Bone marrow (tissue), 2 donors: ENCODE measurements at places on chromosomes 11 and 22.
A peak's percentile ranks its signal among the peaks of the same experiment; 100 is the strongest.

GRCh38 chr22:20494978-20495860 is at the start of gene KLHL22:
TSS of gene KLHL22 (minus strand) at chr22:20495795. CDS start at chr22:20489211, 6,584 bp downstream.
- DNase-seq: peak; percentile 52

DNA sequence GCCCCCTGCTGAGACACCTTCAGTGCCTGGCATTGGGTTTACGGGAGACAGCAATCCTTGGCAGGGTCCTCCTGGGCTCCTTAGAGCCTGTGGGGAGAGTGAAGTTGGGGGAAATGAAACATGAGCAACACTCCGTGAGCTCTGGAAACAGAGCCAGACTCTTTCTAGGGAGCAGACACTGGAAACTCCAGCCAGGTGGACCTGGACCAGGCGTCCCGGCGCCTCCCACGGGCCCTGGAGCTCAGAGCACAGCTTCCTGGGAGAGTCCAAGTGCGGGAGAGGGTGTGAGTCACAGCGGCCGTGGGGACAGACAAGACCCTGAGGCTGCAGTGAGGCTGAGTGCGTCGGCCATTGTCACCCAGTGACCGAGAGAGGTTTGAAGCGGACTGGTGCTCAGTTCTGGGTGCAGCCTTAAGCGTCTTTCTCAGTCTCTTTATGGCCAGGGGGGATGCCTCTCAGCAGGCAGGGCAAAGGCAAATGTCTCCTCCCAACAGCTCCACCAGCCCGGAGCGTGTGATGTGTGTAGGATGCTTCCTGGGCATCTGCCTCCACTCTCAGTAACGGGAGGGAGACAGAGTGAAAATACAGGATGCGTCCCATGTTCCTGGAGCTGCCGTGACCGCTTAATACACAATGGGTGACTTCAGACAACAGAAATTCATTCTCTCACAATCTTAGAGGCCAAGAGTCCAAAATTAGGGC is 399.2 kb downstream of the SHANK2 start:
- no peak for DNase-seq

GRCh38 chr22:31160328-31160978 is 471 bp downstream of the RNF185 start:
- no peak for DNase-seq

GRCh38 chr11:132588366-132588765 is 943.9 kb downstream of the OPCML start:
- DNase-seq: no peak

DNA sequence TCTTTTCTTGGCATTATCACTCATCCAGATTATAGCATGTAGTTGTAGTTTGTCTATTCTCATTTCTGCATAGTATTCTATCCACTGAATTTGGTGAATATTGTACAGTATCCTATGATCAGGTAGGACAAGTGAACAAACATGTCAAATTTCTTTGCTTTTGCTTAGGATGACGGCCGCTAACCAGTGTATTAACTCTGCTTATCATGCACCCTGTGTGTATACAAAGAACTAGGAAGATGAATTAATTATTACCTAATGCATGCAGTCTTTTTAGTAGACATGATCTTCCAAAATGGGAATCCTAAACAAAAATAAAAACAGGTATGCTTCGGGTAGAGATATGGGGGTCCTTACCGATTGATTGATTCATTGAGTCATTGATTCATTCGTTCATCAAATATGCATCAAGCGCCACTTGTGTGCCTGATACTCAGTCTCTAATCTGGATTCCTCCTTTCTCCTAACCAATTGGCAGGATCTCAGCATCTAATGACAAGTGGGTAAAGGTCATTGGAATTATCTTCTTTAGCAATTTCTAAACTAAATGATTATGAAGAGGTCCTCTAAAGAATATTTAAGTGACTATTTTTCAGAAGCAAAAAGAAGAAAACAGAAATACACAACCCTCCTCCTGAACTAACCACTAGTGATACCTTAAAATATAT is 27.9 kb downstream of the PRDM11 start:
- DNase-seq: no peak

DNA sequence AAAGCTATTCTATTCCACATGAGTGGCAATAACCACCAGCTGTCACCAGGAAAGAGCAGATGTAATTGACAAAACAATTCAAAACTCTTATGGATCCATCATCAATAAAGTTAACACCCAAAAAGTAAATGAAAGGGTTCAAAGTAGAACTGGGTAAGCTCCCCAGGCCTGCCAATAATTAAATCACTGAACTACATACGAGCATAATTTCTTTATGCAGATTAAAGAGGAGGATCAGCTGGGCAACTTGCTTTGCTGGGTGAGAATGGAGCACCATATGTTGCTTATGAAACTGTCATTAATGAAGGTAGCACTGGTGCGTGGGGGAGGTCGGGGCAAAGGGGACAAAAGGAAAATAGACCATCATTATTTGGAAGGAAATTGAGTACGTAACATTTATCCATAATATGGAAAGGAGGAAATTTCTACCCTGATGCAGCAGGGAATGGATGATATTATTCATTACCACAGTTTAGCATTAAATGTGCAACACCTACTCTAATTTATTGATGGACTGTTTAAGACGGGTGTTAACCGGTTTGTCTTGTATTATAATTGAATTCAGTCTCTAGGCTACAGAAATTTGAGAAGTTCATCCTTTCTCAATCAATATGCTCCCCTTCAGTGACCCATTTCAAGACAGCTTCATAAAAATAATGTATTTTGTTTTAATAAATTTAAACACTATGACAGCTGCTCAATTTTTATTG is 315.9 kb downstream of the CADM1 start:
- no peak for DNase-seq

GRCh38 chr11:89147229-89147628 is 30.4 kb upstream of the TYR start:
- no peak for DNase-seq

DNA sequence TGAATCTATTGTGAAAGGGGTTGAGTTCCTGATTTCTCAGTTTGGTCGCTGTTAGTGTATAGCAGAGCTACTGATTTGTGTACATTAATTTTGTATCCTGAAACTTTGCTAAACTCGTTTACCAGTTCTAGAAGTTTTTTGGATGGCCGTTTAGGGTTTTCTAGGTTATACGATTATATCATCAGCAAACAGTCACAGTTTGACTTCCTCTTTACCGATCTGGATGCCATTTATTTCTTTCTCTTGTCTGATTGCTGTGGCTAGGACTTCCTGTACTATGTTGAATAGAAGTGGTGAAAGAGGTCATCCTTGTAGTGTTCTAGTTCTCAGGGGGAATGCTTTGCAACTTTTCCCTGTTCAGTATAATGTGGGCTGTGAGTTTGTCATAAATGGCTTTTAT is 24.6 kb upstream of the OOSP4B start:
- no peak for DNase-seq

DNA sequence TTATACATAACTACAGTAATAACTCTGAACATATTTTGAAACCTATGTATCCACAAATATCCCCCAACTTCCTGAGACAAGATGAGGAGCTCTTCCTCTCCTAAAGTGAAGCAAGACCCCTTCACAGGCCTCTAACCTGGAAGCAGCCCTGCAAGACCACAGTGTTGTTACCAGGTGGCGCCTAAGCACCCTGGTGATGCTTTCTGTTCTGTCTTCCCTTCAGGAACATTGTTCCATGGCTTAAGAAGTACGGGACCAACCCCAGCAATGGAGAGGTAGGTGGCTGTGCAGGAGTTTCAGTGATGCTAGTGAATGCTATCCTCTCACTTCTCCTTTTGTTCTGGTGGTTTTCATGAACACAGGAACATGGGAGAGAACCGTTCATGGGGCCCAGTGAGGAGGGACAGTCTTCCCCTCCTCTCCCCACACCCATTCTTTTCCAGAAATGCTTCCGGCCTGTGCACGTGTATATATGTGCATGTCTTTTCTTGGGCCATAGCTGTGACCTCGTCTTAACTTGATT is 6.4 kb downstream of the PPIL2 start:
- no peak for DNase-seq

DNA sequence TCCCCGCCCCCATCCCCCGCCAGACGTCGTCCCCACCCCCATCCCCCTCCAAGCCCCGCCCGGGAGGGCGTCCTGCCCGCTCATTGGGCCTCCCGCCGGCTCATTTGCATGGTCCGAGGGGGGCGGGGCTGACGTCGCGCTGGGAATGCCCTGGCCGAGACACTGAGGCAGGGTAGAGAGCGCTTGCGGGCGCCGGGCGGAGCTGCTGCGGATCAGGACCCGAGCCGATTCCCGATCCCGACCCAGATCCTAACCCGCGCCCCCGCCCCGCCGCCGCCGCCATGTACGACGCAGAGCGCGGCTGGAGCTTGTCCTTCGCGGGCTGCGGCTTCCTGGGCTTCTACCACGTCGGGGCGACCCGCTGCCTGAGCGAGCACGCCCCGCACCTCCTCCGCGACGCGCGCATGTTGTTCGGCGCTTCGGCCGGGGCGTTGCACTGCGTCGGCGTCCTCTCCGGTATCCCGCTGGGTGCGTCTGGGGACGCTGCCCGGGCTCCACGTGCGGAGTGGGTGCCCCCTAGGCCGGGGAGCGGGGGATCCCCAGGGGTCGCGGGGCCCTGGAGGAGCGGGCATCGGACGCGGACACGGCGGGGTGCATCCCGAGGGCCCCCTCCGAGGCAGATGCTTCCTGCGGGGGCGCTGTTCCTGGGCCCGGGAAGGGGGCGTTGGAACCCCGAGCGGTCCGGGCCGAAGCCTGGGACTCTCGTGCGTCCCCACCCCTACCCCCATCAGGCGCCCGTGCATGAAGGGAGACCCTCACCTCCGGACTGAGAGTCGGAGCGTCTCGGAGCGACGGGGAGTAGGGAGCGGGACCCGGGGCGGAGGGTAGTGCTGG is at the start of gene PNPLA3:
PNPLA3 (plus strand) TSS at position 175 of the 834 bp plus-strand sequence; CDS start at position 282, 107 bp downstream.
- no peak for DNase-seq

DNA sequence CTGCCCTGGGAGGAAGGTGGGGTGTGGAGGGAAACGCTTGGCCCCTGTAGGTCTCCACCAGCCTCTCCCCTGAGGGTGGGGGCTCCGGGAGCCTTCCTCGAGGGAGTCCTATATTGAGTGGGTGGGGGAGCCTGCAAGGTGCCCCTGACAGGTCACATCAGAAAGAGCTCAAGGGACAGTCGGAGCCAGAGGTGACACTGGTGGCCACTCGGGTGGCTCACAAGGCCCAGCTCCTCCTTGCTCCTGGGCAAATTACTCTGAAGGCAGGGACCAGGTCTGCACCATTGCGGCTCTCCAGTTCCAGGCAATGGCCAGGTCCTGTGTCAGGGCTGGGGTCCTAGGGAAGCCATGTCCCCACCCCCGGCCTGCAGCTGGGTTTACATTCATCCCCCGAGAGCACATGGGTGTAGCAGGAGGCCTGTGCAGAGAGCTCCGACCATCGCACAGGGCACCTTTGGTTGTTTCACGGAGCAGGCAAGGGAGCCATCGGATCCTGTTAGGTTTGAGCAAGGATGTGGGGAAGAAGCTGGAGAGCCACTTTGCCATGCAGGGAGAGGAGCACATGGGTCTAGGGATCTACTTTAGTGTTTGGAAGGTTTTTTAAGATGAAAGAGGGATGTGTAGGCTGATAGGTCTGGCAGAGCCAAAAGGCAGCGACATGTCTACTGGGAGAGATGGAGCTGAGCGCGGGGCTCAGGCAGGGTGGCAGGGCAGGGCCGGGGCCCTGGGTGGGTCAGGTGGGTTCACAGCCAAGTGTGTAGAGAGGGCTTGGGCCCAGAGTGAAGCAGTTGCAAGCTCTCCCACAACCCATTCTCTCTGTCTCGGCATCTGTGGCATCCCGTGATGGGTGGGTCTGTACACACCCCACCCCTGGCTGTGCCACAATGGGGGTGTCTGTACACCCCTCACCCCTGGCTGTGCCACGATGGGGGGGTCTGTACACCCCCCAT is 14.8 kb downstream of the CCND1 start:
- no peak for DNase-seq

DNA sequence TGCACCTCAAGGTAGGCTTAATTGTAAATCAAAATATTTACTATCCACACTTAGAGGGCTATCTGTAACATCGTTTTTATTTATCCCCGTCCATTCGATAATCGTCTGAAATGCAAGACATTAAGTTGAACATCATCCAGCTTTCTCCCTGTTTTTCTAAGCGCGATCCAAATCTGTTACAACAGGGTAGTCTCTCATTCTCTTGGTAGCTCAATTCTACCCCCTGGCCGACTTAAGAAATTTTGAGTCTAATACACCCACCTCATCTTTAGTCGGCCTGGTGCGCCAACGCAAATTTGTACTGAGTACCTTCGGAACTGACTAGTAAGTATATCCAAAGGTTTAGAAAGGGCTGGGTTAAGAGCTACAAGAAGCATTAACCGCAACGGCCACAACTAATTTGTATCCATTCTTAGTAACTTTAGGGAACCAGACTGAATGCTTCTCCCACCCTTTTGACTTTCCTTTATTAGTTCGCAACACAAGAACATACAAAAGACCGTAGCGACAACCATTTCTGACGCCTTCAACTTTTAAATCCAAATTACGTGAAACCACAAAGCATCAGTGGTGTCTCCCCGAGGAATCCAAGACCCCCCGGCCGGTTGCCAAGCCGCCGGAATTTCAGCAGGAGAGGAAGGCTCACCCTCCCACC is 1.0 kb upstream of the ZNF143 start:
- peak; percentile 23 for DNase-seq

- no peak for DNase-seq
These were observed 9.6 kb upstream of the OR10G7 start for GRCh38 chr11:124050748-124051147.

GRCh38 chr11:66070604-66071380 is 720 bp downstream of the PACS1 start:
- DNase-seq: no peak

DNA sequence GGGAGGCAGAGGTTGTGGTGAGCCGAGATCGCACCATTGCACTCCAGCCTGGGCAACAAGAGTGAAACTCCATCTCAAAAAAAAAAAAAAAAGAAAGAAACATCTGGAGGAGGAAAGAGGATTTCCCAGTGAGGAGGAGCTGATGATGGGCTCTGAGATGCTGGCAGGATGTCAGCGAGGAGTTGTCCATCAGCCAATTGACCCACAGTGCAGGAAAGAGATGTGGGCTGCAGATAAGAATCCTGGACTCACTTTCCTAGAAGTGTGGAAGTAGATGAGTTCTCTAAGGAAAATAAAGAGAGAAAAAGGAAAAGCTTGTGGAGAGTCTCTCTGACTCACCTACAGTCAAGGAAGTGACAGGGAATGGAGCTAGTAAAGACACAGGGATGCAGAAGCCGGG is 9.7 kb downstream of the IZUMO1R start:
- DNase-seq: no peak

- DNase-seq: no peak
These were observed 16.3 kb downstream of the HTR3A start for GRCh38 chr11:113991170-113991569.

GRCh38 chr22:36291831-36292740 is 39.2 kb downstream of the APOL1 start:
- no peak for DNase-seq
